NCI-H1436 treated with DMSO at 0.1 percent for 48 hours (cell line): ENCODE measurements at places on chromosomes 11 and 22.

DNA sequence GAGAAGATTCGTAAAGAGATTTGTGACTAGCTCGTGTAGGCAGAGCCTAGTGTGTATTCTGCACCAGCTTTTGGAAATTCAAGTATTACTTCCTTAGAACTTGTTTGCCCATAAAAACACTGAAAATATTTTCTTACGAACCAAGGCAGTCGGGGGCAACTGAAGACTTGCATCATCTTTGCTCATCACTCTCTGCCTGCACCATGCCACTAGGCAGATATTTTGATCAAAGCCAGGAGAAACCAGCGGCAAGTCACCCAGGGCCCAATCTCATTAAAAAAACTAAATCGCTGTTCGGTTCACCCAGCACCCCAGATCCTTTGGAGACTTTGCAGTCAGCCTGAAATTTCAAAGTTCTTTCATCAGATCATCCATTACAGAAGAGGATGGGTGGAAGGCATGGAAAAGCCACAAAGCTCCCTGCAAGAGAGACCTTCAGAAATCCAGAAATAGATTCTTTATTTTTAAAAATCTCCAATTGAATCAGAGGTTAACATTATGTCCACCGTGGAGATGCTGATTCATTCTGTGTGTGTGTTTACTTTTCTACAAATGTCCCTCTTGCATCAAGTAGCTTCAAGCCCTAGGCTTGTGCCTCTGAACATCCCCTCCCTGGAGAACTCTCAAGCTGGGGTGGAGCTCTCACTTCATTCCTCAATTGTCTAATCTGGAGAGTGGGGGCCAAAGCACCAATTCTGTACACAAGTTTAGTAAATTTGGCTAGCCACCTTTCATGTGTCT is 78.4 kb downstream of the ETS1 start:
- DNase-seq = no peak

GRCh38 chr11:68329978-68330699 is 17.7 kb downstream of the LRP5 start:
- no peak for DNase-seq

- DNase-seq = no peak
Observed at GRCh38 chr22:37229805-37230672, 14.0 kb downstream of the RAC2 start.

- no peak for DNase-seq
Observed at GRCh38 chr11:1807264-1807995, 27.4 kb upstream of the SYT8 start.

- no peak for DNase-seq
Observed at GRCh38 chr11:16935518-16936302, 78.5 kb downstream of the PLEKHA7 start.

- no peak for DNase-seq
Observed at GRCh38 chr11:23732026-23732425, 764.8 kb upstream of the LUZP2 start.

DNA sequence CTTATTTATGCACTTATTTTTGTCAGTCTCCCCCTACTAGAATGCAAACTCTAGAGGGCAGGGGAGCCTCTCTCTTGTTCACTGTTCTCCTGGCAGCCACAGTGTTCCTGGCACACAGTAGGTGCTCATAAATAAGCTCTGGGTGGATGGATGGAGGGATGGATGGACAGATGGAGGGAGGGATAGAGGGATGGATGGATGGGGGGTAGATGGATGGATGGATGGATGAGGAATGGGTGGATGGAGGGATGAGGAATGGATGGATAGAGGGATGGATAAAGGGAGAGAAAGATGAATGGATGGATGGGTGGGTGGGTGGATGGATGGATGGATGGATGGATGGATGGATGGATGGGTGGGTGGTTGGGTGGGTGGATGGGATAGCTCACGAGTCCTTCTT is 13.5 kb downstream of the PVALB start:
- DNase-seq = no peak

DNA sequence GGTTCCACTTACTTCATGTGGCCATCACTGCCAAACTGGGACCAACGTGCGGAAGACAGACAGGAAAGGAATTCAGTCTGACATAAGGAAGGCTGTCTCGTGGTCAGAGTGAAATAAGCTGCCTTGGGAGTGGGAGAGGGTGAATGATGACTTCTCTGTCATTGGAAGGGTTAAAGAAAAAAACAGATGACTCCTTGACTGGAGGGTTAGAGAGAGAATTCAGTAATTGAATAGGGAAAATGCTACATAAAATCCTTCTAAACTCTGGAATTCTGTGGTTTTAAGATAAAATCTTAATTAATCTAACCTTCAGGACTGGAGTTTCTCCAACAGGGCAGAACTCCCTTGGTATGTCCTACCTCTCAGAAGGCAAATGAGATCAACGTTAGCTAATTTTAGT is 33.8 kb downstream of the RAB30 start:
- DNase-seq = no peak

- no peak for DNase-seq
Observed at GRCh38 chr11:832529-833113, at the start of gene CD151. TSS of gene CD151 (plus strand) at chr11:832952. CDS start at chr11:836070, 3,118 bp downstream.

DNA sequence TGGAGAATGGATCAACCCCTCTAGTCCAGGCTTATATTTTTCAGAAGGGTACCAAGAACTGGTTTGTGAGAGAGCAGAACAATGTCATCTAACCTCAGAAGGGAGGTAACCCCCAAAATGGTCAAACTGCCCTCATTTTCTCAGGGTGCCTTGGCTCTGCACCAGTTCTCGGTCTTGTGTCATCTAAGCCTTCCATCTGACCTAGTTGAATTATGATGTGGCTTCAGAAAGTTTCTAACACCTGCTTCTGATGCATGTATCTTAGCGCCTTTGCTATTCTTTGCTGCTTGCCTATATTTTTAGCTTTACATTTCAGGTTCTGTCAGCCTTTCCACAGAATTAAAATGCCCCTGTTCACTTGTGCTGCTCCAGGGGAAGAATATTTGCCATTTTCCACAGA is 91.7 kb upstream of the E2F8 start:
- DNase-seq = no peak

GRCh38 chr11:91293119-91293518 is 931.5 kb upstream of the FAT3 start:
- DNase-seq = no peak

- no peak for DNase-seq
Observed at GRCh38 chr11:76730887-76731565, 52.1 kb upstream of the TSKU start.
